ENCODE measurements at places on chromosomes 16 and 17.
A peak's percentile ranks its signal among the peaks of the same experiment; 100 is the strongest.

DNA sequence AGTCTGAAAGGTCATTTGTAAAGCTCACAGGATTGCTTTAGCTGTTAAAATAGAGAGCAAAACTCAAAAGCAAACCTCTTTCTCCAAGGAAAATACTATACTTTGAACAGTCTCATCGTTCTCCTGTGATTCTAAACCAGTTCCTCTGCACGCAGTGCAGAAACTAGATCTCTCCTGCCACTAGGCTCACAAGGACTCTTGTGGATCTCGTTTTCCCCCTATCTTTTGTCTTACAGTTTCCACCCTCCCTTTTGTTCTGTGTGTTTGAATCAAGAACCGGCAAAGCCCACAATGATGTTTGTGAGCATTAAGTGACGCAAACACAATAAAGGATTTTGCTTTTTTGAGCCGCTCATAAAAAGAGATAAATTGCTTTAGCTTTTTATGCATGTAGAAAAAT is 1103.5 kb upstream of the RBFOX1 start:
- no peak for DNase-seq

DNA sequence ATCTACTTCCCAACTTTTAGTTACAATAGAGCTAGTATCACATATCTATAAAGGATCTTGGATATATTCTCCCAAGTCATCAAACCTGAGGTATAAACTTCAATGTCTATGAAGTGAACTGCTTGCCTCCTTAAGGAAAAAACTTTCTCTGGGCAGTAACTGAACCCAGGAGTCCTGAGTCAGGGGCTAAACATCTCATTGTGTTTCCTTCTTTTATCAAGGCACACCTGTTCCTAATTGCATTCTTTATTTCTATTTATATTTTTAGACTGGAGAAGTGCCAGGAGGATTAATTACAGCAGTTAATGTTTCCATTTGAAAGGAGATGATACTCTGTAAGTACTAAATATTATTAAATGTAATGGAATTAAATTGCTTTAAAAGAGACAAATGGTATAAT is 98.6 kb downstream of the CDH8 start:
- no peak for DNase-seq

DNA sequence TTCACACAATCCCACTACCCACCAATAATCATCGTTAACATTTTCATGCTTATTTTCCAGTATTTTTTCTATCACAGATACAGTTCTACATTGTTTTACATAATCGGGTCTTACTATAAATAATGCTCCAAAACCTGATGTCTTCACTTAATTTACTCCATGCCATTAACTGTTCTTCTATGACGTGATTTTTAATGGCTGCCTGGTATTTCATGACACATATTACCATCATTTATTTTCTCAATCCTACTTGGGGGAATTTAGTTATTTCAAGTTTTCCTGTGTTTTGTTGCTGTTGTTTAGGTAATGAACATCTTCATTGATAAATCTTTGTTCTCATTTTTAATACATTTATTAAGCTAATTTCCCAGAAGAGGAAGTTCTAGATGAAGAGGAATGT is 14.7 kb downstream of the LPO start:
- DNase-seq: no peak

- no peak for DNase-seq
These were observed 326.4 kb upstream of the KIF2B start for GRCh38 chr17:53496356-53496755.

GRCh38 chr17:35373984-35374765 is 754 bp upstream of the SLFN11 start:
- DNase-seq: no peak

- DNase-seq: no peak
These were observed 32.6 kb downstream of the PLXDC1 start for GRCh38 chr17:39118674-39119419.

- no peak for DNase-seq
These were observed 1.2 kb upstream of the MT2A start for GRCh38 chr16:56607109-56607618.

DNA sequence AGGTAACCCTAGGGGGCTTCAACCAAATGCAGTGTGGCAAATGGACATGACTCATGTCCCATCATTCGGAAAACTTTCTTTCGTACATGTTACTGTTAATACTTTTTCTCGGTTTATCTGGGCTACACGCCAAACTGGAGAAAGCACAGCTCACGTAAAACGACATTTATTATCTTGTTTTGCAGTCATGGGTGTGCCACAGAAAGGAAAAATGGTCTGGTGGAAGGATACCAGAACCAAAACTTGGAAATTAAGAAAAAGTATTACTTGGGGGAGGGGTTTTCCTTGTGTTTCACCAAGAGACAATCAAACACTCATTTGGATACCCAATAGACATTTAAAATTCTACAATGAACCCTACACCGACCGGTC is 23.6 kb downstream of the ALOX15B start:
- no peak for DNase-seq

DNA sequence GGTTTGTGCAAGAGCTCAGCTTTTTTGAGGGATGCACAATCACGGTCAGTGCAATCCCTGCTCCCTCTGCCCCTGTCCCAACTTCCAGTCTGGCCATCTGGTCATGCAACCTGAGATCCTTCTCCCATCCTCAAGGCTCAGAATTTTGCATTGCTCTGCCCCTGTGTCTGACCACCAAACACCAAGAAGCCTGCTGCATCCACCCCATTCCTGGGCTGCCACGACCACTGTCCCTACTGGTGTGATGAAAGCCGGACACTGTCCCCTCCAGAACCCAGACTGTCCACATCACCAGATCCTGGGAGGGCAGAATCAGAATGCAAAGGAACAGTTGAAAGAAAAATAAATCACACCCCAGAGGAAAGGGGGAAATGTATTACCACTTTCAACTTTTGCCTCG is 231.0 kb downstream of the C16orf78 start:
- DNase-seq: no peak

GRCh38 chr17:67312265-67312664 is 54.1 kb downstream of the PSMD12 start:
- no peak for DNase-seq

DNA sequence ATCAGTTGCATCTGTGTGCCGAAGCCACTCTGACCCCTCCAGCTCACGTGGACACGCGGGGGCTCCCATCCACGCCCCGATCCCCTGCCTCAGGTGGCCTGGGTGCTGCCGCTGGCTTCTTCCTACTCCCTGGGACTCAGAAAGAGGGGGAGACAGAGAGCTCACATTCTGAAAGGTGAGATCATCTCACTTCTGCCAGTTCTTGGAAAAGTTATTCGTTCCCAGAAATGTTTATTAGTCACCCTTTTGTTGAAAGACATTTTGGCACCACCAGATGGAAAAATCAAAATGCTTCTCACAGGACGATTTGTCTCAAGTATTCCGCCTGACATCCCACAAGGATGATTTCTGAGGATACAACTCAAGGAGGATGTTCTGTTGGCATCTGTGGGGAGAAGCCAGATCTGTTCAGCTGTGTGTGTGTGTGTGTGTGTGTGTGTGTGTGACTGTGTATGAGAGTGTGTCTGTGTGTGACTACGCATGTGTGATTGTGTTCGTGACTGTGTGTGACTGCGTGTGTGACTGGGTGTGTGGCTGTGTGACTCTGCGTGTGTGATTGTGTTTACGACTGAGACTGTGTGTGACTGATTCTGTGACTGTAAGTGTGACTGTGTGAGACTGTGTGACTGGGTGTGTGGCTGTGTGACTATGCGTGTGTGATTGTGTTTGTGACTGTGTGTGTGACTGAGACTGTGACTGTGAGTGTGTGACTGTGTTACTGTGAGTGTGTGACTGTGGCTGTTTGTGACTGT is 207.3 kb downstream of the NTN1 start:
- no peak for DNase-seq

- no peak for DNase-seq
These were observed 36.1 kb downstream of the HNF1B start for GRCh38 chr17:37708616-37709212.

GRCh38 chr16:17658881-17659280 is 188.1 kb upstream of the XYLT1 start:
- DNase-seq: no peak

DNA sequence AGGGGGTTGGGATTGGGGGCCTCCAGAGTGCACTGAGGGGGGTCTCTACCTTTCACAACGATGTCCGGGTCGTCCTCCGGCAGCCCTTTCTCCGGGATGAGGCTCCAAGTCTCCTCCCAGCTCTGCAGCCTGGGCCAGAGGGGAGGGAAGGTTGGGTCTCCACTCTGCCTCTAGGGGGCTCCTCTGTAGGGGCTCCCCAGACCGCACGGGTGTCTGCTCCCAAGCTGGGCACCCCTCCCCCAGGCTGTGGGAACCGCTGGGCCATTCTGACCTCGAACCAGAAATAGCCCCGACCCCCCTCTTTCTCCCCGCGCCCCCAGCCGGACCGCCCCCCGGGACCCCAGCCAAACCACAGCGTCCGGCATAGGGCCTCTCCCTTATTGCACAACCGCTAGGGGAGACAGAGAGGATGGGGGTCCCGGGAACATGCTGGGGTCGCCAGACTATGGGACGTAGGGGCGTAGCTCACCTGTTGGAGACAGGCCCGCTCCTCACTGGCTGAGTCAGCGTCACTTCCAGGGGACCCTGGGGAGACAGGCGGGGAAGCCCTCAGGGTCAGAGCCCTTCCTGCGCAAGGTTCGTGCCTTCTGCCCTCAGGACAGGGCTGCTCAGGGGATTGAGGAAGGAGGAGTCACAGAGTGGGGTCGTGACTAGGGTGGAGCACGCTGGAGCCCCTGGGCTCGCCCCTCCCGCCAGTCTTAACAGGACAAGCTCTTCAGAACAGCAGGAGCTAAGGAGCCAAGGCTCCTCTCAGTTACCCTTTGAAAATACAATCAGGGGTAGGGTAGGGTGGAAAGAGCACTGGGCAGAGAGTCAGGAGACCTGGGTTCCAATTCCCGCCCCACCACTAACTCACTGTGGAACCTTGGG is 2.7 kb downstream of the PLEKHH3 start:
- no peak for DNase-seq

GRCh38 chr17:7843536-7844291 is 9.7 kb downstream of the KDM6B start:
- DNase-seq: peak; percentile 48

All from NCI-H1048 (cell line).